ENCODE measurements at places on chromosomes 2 and 18.

DNA sequence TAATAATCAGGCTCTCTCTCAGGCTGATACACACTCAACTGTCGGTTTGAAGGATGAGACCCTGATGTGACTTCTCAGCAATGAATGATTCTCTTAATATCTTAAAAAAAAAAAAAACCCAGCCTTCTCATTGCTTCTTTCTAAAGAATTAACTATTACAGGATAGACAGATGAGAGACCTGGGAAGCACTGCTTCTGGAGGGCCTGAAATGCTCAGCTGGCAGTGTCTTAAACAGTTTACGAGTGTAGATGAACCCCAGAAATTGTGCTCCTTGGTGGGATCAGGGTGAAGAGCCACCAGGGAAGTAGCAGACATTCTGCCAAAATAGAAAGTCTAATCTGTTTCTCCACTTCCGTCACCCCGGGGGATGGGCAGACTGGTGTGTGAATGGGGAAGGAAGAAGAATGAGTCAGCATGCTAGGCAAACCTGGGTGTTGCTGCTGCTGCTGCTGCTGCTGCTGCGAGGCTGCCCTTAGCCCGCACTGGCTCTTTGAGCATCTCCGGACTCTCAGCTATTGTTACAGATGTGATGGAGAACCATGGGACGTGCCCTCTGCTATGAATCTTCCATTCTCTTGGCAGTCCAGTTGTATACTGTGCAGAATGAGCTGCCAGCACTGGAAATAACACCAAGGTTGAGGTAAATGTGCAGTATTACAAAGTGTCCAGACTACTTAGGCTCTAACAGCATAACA is 158.4 kb downstream of the SETBP1 start:
- peak; percentile 22 for DNase-seq

GRCh38 chr2:186617771-186618170 is 27.9 kb downstream of the ITGAV start:
- no peak for DNase-seq

DNA sequence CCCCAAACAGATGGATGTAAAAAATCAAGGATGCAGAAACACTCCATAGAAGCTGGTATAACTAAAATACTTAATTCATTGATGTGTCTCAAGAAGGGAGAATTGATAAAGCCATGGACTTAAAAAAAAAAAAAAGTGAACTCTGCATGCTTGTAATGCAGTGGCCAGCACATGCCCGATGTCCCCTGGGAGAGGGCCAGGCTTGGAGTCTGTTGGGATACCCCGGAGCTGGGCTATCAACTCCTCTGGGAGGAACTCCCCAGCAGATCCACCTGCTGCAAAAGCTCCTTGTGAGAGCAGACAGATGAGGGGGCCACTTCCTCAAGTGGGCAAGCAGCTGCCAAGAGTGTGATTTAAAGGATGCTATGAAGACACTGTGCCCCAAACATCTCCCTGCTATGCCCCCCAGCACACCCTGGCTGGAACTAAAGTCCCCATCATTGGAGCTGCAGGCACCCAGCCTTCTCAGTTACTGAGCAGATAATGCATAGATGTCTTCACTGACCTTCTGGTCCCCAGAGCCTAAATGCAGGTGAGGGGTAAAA is 311.5 kb upstream of the ID2 start:
- DNase-seq = no peak

- DNase-seq = no peak
These were observed 145.7 kb upstream of the GLI2 start for GRCh38 chr2:120589771-120590608.

- no peak for DNase-seq
These were observed 77.6 kb downstream of the AFF3 start for GRCh38 chr2:100064592-100065428.

GRCh38 chr2:236571145-236571544 is 1.5 kb downstream of the ACKR3 start:
- no peak for DNase-seq

DNA sequence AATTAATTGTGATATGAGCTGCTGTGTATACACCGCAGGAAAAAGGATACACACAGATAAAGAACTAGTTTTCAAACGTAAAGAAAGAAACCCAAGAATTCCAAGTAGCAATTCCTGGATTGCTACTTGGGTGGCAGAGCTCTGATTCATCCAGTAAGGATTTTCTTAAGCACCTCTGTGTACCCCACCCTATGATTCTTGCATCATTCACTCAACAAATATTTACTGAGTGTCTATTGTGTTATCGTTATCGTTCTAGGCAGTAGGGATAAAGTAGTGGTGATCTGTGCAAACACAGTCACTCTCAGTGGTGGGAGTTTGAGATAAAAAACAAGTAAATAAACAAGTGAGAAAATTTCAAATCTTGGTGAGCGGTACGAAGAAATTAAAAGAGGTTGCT is 4.9 kb upstream of the TMEM200C start:
- DNase-seq = no peak

DNA sequence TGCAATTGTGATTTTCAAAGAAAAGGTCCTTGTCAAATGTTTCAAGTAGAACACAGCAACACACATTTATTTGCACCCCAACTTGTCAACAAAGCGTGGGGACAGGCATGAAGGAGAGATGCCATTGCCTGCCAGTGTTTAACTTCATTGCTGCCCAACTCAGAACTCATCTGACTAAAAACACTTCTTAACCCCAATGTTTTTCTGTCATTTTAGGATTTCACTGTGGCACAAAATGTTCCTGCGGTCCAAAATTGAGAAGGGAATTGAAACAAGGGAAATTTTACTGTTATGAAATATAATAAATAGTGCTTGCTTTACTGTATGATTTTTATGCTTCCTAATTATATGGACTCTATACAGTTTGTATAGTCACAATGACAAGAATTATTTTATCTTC is 45.7 kb downstream of the PMAIP1 start:
- no peak for DNase-seq

GRCh38 chr2:109058191-109058632 is 69.2 kb upstream of the EDAR start:
- no peak for DNase-seq

DNA sequence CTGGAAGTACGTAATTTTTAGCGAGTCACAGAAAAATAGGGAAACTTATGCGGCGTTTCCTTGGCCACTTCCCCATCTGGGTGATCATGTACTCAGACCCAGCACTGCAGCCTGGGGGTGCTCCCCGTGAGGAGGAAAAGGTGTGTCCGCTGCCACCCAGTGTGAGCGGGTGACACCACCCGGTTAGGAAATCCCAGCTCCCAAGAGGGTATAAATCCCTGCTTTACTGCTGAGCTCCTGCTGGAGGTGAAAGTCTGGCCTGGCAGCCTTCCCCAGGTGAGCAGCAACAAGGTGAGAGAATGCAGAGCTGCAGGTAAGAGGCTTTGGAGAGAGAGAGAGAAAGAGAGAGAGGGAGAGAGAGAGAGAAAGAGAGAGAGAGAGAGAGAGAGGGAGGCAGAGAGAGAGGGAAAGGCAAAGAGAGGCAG is at the start of gene IL1R2:
Gene IL1R2 (plus strand): TSS at position 240 of the 425 bp plus-strand sequence. CDS start 16,616 bp downstream, outside the sequence.
- DNase-seq = no peak

Measured in naive thymus-derived CD4-positive, alpha-beta T cell (primary cell).